ENCODE measurements at places on chromosomes 16 and 17.

DNA sequence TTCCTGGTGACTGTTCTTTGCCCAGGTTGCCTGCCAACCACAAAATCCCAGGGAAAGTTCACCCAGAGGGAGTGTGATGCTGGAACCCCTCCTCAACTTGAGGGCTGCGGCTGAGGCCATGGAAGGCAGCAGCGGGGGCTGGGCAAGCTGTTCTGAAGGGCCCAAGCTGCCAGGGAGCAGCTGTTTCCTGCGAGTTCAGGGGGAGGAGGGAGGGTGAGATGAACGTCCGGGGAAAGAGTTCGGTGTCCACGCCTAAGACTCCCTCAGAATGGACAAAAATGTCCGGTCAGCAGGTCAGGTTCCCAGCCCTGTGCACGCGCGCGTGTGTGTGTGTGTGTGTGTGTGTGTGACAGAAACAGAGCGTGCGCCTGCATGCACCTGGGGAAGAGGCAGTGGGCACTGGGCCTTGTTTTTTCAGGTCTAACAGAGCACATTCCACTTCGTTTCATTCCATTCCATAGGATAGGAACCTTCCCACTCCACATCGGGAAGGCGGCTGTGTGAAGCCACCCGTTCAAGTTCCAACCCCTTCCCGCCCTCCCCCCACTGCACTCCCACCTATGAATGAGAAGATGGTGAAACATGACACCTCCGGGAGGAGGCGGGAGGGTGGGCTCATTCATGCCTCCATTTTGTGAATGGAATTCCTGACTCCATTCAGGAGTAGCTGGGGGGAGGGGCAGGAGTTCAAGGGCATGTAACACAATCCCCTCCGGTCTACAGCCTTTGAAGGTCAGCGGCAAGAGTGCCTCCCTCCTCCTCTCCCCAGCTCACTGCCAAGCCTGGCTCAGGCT lies 15.7 kb downstream of the ETV4 start:
- DNase-seq = peak; percentile 96

DNA sequence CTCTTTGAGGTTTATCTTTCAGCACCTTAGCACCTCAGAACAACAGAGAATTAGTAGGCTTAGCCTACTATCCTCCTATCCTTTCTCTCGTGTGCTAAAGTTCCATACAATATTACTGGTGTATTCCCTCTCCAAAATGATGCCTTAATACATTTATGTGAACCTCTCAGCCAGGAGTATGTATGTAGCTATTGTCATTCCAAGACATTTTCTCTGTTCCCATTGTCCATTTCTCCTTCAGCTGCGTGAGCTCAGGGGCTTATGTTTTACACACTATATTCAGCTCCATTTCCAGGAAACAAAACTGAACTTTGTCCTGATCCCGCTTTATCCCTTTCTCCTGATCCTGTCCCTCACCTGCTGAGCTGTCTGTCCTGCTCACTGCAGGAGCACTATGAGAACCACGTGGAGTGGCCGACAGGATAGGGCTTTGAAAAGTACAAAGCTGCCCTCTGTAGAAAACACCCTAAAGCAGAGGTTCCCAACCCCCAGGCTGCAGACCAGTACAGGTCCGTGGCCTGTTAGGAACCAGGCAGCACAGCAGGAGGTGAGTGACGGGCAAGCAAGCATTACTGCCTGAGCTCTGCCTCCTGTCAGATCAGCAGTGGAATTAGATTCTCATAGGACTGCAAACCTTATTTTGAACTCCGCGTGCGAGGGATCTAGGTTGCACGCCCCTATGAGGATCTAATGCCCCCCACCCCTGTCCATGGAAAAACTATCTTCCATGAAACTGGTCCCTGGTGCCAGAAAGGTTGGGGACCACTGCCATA lies 55.7 kb downstream of the CENPV start:
- DNase-seq = no peak

GRCh38 chr16:5979905-5980550 lies 882.4 kb upstream of the EEF2KMT start:
- no peak for DNase-seq

DNA sequence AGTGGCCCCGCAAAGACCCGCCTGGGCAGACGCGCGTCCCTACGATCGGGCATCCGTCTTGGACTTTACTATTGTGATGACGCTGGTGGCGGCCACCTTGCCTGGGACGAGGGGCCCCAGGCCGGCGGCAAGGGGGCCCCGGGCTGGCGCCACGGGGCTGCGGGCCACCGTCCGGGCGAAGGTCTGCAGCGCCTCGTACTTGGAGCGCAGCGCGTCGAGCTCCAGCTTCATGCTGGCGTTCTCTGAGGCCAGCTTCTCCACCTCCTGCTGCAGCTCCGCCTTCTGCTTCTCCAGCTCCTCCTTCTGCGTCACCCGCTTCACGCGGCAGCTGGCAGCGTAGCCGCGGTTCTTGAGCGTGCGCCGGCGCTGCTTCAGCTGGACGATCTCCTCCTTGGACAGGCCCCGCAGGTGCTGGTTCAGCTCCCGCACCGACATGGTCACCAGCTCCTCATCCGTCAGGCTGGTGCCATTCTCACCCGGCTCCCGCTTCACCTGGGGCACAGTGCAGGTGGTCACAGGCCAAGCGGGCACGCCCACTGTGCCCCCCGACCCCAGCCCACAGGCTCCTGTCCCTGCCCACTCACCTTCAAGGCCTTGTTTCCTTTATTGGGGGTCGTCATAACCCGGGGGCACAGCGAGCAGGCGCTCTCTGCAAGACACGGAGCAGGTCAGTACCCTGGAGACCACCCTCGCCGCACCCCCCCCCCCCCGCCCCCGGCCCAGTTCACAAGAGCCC lies 4.8 kb upstream of the SIRT7 start:
- DNase-seq = no peak

DNA sequence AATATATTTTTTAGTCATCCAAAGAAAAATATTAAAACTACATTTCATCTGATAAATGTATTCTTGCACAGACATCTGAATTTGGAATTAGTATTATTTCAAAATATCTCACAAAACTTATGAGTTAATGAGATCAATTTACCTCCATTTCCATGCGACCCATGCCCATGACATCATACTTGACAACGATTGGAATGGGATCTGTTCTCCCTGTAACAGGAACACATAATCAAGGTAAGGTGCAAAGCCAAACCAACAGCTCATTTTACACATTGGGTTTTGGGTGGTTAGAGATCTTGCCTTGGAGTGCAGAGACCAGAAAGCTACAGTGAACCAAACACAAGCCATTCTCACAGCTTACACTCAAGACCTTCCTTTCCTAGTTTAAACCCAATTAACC lies 46.9 kb upstream of the ITGA2B start:
- no peak for DNase-seq

DNA sequence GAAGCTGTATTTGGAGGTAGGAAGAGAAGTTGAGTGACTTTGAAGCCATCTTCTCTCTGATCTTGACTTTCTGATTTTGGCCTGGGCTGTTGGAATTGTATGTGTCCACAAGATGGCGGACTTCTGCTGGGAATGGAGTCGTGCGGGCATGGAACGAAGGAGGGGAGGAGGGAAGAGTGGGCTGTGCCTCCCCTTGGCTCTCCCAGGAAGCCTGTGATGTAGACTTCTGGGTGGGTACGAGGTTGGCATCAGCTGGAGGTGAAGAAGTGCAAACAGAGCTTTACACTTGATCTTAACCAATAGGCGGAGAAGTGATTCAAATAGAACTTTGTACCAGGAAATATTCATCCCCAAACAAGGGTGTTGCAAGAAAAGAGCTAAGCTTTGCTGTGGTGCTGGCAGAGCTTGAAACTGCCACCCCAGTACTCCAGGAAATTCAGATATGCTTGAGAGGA lies 7.4 kb upstream of the TMEM220 start:
- peak; percentile 4 for DNase-seq

DNA sequence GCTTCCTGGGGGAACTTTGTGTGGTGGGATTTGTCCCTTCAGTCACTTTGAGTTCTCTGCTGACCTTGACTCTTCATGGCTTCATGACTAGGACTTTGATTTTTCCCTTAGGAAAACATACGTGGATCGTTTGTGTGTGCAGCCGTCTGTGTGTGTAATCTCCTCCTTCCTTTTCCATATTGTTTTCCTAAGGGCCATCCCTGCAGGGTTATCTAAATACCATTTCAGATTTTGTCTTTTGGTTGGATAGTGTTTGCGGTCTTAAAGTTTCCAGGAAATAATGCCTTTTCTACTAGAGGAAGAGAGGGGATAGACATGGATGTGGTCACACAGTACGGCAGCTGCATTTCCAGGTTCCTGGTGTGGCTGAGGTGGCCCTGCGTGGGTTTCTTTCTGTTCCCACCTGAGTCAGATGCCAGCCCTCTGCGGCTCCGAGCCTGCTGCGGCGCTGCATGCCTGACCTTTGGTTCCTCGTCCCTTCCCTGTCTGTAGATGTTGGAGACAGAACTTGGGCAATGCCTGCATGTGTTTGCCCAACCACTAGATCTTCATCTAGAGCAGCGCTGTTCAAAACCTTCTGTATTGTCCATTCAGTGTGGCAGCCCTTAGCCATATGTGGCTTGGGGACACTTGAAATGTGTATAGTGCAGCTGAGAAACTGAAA lies 72.0 kb upstream of the LGALS9 start:
- no peak for DNase-seq

- no peak for DNase-seq
Observed at GRCh38 chr17:72466606-72467005, 345.8 kb downstream of the SOX9 start.

GRCh38 chr17:65173284-65173793 lies 36.2 kb downstream of the RGS9 start:
- DNase-seq = peak; percentile 22

- DNase-seq = no peak
Observed at GRCh38 chr17:66400698-66401097, 98.3 kb downstream of the PRKCA start.

DNA sequence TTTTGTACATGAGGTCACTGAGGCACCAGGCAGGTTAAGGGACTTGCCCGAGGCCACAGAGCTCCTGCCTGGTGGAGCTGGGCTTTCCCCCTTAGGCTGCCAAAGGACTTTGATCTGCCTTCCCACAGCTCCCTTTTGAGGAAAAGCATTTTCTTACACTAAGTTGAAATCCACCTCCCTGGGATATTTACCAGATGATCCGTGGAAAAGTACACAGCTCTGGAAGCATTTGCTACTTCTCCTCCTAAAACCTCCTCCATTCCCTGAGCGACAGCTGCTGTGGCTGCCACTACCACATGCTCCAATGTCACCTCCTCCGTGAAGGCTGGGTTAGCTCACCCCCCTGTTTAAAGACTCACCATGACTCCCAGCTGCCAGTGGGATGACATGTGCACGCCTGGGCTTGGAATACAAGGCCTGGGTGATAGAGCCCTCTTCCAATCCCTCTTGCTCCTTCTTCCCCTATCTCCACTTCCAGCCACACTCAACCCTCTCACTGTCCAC lies 1.2 kb upstream of the MPRIP start:
- no peak for DNase-seq

GRCh38 chr16:48366165-48367093 lies 18.8 kb downstream of the SIAH1 start:
- DNase-seq = peak; percentile 8

DNA sequence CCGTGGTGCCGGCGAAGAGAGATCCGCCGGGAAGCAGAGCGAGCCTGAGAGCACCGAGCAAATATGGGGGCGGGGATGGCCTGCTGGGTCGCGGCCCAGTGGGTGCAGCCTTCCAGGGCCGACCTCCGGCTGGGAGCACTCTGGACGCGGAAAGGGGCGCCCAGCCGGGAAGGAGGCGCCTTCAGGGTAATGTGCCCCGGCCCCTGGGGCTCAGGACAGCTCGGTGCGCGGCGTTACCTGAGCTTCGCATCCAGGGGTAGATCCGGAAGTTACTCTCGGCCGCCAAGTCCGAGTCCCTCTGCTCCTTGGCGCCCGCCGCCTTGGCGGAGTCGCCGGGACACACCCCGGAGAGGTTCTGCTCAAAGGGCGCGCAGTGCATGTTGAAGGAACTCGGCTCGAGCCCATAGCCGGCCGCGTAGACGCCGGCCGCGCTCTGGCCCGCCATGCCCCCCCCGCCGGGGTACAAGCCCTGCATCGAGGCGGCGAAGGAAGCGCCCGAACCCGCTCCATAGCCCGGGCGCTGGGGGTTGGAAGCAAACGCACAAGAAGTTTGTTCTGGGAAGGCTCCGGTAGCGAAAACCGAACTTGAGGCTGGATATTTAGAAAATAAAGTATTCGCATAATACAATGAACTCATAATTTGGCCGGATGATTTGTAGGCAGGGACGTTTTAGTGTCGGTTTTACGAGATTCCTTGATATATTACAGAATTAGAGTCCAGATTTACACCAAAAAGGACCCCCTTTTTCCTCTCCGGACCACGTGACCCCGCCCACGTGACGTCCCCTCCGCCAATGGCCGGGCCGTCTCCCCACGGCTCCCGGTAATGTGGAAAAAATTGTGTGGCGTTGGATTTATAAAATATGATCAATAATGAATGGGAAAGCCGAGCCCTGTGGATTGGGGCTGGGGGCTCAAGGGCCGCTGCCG lies at the start of gene HOXB7:
TSS of gene HOXB7 (minus strand) at position 736 of the 930 bp plus-strand sequence. CDS start at position 637, 99 bp downstream.
- DNase-seq = peak; percentile 61

DNA sequence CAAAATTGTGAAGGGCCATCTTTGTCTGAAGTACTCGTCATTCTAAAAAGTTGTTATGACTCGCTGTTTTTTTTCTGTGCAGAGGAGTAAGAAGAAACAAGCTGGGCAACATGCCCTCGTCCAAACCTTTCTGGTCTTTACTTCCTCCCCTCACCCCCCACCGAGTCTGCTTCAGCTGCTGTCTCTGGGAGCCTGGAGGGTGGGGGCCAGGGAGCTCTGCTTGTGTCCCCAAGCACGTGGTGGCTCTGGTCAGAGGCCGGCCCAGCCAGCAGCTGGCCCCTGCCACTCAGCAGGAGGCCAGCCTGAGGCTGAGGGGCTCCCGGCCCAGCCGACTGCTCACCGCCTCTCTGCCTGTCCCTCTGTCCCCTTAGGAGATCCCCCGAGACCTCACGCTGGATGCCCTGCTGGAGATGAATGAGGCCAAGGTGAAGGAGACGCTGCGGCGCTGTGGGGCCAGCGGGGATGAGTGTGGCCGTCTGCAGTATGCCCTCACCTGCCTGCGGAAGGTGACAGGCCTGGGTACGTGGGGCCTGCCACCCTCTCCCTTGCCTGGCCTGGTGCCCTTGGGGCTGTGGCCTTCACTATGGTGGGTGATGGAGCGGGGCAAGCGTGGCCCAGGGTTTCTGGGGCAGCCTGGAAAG lies 53.7 kb upstream of the LGALS9 start:
- DNase-seq = no peak

- DNase-seq = no peak
Observed at GRCh38 chr17:21283482-21284318, 811 bp upstream of the MAP2K3 start.

- DNase-seq = peak; percentile 79
Observed at GRCh38 chr16:49012961-49013726, 268.5 kb downstream of the CBLN1 start.

GRCh38 chr17:30389756-30390300 lies 11.1 kb downstream of the CPD start:
- no peak for DNase-seq

- DNase-seq = no peak
Observed at GRCh38 chr17:29005936-29006511, at the start of gene SEZ6. Gene SEZ6, minus strand, starts transcription at chr17:29006033. Its CDS starts 164 bp downstream, at chr17:29005869.

All from NCI-H2029 (cell line).